ENCODE measurements at places on chromosomes 13 and 19.

GRCh38 chr19:32450217-32450616 lies 44.6 kb downstream of the DPY19L3 start:
- peak; percentile 22 for DNase-seq

DNA sequence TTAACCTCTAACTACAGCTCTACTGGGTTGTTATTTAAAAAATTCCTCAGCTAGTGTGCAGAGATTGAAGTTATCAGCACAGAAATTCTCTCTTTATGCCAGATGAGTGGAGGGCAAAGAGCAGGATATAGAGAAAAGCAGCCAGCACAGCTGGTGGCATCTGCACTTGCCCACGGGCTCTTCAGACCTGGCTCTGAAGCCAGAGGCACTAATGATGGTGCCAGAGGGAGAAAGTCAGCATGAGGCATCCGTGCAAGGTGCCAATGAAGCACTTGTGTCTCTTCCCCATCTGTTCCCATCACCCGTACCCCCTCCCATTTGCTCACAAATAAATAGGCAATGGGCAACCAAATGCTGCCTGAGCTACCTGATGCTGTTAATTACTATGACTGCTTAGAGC lies 138.9 kb downstream of the OLFM4 start:
- DNase-seq = no peak

- DNase-seq = no peak
Measured at GRCh38 chr13:105906746-105907145, 628.7 kb downstream of the EFNB2 start.

DNA sequence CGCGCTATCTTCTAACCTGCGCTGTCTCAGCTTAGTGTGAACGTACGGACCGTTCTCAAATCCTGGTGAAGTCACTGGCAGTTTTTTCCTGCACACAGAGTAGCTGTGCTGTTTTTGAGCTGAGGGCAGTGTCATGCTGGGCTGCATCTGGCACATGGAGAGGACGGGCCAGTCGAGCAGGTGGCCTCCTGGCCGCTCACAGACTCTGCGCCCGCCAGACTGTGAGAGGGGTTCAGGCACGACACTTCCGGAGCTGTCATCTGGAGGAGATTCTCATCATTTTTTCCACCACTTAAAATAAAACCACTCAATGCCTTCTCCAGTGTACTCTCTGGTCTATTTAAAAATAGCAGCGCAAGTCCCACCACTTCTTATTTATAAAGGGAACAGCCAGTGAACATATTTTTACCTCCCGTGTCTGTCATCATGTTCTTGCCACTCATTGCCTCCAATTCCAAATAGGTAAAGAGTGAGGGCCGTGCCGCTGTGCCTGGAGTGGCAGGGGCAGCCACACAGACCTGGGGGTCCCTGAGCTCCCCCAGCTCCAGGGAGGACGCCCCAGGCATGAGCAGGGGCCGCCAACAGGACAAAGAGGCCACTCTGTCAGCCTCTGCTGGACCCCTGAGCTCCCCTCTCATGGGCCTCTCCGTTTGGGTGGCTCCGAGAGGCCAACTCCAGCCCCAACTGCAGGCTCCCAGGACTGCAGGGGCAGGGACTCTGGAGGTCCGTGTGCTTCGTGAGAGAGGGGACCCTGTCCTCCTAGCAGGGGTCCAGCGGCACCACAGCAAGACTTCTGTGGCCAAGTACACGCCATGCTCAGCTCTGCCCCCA lies 36.9 kb upstream of the GRTP1 start:
- DNase-seq = no peak

DNA sequence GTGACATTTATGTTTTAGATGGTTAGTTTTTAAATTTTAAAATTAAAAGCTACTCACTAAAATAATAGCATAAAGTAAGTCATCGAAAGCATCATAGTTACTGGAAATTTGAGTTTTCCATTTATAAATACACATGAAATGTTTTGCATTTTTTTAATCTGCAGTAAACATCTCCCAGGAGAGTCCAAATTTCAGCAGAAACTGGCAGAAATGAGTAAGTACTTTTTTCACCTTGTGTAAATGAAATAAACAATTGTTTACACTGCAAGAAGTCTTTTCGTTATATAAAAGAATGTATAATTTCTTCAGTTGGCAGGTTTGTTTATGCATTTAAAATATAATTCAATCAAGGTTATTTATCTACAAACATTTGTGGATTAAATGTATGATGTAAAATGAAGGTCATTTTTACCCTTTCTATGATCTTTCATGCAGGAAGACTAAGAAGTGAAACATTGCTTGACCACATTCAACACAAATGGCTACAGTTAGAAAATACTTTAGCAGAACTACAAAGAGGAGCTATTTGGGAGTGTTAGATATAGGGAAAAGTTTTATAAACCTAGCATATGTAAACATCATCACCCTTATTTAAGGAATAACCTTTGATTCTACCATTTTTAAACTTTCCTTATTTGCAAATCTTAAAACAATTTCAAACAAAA lies 55.6 kb downstream of the RCBTB2 start:
- DNase-seq = no peak

GRCh38 chr19:45643927-45644771 lies 5.0 kb upstream of the EML2 start:
- DNase-seq = no peak

DNA sequence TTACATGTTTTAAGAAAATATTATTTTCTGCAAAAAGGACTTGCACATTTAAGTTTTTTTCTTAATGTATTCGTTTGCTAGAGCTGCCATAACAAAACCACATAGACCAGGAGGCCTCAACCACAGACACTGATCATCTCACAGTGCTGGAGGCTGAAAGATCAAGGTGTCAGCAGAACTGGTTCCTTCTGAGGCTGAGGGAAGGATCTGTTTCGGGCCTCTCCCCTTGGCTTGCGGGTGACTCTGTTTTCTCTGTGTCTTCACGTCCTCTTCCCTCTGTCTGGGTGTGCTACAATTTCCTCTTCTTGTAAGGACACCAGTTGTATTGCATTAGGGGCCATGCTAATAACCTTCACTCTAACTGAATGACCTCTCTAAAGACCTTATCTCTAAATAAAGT lies 364.2 kb downstream of the IRS2 start:
- no peak for DNase-seq

DNA sequence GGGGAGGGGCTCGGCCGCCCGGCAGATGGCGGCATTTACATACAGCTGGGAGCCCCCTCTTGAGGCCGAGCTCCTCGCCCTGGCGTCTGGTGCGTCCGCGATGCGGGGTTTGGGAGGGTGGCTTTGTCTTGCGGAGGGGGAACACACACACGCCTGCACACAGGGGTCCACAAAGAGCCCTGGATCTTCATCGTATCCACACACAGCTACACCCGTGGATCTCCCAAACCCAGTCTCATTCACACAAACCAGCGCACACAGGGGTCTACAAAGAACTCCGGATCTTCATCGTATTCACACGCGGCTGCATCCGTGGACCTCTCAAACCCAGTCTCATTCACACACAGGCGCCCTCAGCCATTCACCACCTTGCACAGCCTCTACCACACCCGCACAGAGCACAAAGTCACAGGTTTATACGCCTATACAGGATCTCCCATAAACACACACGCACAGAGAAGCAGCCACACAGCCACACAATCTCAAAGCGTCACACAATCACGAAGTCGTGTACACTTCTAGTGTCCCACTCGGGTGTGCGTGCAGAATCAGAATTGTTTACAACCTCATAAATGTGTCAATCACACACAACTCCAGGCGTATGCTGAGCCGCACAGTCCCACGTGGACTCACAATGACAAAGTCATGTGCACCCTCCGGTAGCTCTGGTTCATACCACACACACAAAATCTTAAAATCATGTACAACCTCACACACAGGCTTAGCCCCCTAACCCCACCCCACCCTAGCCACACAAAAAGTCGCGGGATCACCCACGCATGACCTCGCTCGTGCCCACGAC lies 550 bp upstream of the DLL3 start:
- peak; percentile 18 for DNase-seq

GRCh38 chr13:38970380-38971051 lies 20.1 kb downstream of the STOML3 start:
- no peak for DNase-seq

- DNase-seq = peak; percentile 66
Measured at GRCh38 chr19:45079063-45079910, at the start of gene GEMIN7. GEMIN7 (plus strand) TSS chr19:45079260; CDS start chr19:45090115, 10,855 bp downstream.

DNA sequence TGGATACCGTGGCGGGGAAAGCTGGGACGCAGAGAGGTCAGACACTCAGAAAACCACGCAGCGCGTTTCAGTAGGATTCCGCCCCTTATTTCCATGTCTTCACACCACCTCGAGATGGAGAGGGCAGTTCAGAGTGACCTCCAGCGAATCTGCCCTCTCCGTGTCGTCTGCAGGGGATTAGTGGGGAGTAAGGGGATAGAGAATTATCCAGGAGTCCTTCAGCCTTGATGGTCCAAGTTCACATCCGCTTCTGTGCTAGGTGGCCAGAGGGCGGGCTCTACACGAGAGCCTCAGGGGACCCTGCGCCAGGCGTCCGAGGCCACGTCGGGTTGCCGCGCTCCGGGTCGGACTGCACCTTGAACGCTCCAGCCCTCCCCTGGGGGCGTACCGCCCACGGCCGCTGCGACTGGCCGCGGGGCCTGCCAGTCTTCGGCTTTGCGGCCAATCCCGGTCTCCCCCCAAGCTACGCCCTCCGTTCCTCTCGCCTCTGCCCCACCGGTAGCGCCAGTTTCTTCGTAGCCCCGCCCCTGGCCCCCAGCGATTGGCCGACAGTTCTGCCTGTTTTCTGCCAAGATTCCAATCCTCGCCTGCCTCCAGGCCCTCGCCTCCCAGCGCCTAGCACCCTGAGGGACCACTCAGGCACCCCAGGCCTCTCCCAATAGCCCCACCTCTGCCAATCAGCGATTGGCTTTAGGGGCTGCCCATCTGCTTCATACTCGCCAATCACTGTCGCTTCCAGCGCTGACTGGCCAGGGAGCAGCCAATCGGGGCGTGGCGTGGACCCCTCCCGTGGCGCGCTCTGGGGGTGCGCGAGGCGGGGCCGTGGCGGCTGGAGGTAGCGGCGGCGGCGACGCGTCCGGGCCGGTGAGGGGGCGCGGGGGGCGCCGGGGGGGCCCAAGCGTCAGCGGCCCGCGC lies at the start of gene SLC25A42:
SLC25A42 (plus strand) TSS at position 812 of the 915 bp plus-strand sequence. CDS start 32,131 bp downstream, outside the sequence.
- peak; percentile 99 for DNase-seq

GRCh38 chr19:23774524-23774971 lies 15.9 kb upstream of the ZNF681 start:
- DNase-seq = no peak

DNA sequence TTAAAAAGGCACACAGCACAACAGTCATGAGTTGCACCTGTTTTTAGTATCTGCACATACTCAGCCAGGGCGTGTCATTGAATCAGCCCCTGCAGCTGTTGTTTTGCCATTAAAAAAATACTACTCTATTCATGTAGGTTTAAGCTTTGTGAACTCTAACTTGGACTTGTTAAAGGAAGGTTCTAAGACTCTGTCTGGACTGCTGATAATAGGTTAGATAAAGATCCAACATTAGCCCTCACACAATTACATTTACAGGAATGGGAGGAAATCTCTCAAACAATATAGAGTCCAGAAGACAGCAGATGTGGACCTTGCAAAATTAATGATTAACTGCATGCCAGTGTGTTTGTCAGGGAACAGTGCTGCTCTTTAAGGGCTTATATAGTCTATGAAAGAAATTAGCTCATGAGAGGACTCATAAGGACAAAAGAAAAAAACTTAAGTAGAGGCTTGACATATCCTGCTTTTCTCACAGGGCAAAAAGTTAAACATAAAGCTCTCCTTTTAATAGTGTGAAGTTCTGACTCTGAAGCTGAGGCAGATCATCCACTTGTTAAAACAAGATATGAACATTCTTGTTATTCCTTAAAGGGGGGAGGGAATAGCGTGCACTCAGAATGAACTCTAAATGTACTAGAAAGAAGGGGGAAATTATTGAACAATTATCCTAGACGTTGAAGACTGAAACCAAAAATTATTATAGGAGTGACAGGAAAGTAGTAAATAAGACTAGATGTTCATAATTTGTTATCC lies 243.6 kb downstream of the NDFIP2 start:
- peak; percentile 93 for DNase-seq

DNA sequence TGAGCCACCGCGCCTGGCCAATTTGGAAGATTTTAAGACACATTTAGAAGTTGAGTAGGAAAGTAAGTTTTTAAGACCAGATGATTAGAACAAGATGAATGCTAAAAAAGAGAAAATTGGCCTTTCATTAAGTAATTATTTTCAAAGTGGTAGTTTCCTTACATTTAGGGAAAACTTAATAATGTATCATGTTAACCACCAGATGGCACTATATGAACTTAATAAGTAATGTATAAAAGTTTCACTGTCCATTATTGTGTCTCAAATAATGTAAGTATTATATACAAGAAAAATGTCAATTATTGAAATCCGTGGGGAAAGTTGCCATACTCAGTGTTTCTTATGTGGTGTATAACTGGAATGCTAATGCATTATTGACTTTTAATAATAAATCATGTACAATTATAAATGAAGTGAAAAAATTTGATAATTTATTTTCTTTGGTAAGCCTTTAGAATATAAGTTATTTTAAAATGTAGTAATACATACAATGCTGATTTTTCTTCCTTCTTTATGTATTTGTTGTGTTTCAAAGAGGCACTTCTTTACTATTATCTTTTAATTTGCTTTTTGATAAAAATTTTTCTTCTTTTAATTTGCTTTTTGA lies 29.2 kb downstream of the COG6 start:
- DNase-seq = peak; percentile 41

DNA sequence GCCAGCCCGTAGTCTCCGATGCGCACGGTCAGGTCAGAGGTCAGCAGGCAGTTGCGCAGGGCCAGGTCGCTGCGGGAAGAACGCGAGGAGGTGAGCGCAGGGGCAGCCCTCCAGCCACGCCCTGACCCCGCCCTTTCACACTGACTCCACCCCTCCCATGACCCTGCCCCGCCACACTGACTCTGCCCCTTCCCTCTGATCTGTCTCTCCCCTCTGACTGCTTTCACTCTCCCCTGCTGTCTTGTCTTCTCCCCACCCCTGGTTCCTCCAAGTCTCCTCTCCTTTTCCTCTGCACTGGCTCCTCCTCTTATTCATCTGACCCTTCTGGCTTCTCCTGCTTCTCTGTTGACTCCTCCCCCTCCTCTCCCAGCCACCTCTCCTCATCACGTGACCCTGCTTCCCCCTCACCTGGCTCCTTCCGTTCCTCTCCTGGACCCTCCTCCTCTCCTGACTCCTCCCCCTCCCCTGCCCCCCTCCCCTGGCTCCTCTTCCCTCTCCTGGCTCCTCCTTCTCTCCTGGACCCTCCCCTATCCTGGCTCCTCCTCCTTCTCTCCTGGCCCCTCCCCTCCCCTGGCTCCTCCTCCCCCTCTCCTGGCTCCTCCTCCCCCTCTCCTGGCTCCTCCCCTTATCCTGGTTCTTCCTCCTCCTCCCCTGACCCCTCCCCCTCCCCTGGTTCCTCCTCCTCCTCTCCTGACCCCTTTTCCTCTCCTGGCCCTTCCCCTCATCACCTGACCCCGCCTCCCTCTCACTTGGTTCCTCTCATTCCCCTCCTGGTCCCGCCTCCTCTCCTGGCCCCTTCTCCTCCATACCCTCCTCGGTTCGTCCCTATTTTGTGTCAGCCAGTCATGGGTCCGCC lies 9.9 kb downstream of the LMTK3 start:
- DNase-seq = peak; percentile 27

- no peak for DNase-seq
Measured at GRCh38 chr13:70027551-70027950, 80.1 kb upstream of the ATXN8OS start.

DNA sequence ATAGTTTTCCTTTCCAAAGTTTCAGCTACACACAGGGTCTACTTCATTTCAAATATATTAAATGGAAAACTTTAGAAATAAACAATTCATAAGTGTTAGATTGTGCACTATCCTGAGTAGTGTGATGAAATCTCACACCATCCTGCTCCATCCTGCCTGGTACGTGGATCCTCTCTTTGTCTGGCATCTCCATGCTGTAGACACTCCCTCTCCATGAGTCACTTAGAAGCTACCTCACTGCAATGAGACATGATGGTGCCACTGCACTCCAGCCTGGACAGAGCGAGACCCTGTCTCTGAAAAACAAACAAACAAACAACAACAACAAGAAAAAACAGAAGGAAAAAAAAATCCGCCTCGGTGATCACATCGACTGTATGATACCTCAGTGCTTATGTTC lies 191.8 kb downstream of the PCCA start:
- peak; percentile 25 for DNase-seq

All from LHCN-M2 (cell line).